ENCODE measurements at places on chromosomes 3 and 15.

- DNase-seq: no peak
These were observed 2.8 kb upstream of the ILDR1 start for GRCh38 chr3:122024800-122025199.

GRCh38 chr15:89630974-89631901 is 24.0 kb downstream of the KIF7 start:
- DNase-seq: no peak

DNA sequence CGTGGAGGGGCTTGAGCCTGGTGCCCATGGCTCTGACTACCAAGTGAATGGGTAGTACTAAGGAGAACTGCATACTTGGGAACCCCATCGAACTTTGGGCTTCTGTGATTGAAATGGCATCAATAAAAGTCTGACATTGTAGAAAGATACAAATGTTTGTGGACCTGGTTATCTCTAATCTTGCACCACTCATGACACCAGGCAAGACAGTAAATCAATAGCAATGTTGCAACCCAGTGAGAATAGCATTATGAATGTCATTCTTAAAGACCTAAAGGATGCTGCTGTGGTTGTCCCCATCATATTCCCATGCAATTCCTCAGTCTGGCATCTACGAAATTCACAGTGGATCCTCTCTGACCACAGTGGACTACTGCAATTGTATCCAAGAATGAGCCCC is 233.6 kb upstream of the LYSMD4 start:
- no peak for DNase-seq

DNA sequence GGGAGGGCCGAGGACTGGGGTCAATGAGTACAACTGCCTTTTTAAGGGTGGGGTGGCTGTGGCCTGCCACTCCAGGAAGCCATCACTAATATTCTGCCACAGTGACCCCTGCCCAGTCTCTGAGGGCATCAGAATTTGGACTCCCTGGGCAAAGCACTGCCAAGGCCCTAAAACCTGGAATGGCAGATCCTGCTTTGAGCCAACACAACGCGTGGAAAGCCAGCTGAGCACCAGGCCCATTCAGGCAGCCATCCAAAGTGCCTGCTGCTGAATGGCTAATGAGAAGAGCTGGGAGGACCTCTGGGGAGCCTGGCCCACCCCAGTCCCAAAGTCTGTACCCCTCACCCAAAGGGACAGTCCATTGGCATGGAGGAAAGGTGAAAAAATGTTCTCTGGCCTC is 5.0 kb downstream of the TWF2 start:
- DNase-seq: no peak

GRCh38 chr15:48592221-48592731 is 53.2 kb downstream of the FBN1 start:
- no peak for DNase-seq

GRCh38 chr3:30292192-30292893 is 314.1 kb upstream of the TGFBR2 start:
- DNase-seq: no peak

DNA sequence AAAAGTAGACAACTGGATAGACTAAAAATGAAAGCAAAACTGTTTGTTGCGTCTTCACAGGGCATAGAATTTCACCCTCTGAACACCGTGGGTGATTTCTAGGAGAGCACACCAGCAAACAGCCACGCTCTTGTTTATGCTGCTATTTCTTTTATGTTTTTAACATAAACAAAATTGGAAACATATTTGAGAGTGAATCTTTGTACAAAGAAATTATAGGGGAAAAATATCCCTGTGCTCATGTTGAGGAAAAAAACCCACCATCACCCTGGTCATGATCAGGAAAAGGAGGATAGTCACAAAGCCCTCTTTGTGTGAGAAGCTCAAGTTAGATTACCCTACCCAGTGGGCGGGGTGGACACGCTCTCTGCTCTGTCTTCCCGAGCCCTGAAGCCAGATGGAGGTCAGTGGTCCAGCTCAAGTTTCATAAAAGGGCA is 313.3 kb downstream of the SATB1 start:
- no peak for DNase-seq

DNA sequence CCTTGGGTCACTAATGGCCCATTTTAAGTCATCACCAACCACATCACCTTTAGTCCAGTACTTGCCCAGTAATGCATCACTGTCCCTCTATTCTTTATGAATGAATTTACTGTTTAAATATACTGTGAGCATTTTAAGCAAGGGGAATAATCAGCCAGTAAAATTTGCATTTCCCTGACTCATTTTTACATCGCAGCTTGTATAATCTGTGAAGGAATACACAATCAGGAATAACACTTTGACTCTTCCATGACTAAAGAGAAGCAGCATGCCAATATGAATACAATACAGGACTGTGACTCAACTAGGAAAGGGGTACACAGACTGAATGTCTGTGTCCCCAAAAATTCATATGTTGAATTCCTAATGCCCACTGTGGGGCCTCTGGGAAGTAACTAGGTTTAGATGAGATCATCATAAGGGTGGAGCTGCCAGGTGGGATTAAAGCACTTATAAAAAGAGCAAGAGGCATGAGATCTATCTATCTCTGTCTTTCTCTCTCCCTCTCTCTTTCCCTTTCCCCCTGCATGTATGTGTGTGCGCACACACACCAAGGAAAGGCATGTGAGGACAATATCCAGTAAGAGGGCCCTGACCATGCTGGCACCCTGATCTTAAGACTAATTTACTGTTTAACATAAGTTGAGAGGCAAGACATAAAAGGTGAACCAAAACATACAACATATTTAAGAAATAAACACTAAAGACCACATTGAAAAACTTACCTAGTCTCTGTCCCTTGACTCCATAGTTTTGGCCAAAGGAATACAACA is 12.1 kb downstream of the B4GALT4 start:
- no peak for DNase-seq

- DNase-seq: no peak
These were observed 6.3 kb downstream of the BNC1 start for GRCh38 chr15:83278191-83278590.

- DNase-seq: peak; percentile 20
These were observed at the start of gene GYG1 for GRCh38 chr3:148991219-148992026. GYG1 (plus strand) TSS chr3:148991540; CDS start chr3:148991641, 101 bp downstream.

- DNase-seq: no peak
These were observed 42.2 kb upstream of the RASGRF1 start for GRCh38 chr15:79132770-79133169.

DNA sequence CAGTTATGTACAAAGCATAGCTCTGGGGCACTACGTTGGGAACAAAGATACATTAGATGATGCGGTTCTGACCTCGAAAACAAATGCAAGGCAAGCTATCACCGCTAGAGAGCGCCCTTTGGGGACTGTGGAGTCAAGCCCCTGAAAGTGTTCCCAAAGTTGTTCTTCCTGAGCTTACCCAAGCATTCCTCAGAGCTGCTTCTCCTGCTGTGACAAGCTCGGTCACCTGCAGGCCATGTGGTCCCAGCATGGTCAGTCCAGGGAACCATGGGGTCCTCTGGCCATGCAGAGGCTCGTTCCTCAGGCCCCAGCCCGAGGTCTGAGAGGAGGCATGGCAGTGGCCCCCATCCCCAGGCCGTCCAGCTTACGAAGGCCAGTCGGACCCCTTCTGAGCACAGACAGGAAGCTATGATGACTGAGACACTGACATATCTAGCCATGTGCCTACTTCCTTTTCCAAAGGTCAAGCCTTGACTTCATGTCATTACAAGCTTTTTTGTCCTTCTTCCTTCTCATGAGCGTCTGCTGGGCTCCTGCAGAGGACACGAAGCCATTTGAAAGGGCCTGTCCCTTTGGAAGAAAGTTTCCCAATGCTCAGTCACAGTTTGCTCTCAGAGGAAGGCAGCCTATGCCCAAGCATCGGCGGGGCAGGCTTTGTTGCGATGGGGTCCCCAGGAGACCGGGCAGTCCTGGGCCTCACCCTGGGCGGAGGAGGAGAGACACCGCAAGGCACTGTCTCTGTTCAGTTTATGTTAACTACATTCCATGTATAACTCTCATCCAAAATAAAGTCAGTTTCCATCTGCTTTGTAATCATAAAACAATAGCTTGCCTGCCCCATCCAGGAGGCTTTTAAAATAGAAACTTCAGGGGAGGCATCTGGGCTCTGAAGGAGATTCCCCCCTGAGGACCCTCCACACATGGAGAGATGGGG is 79.3 kb downstream of the ATP10A start:
- DNase-seq: no peak

- DNase-seq: no peak
These were observed 33.1 kb upstream of the SI start for GRCh38 chr3:165111401-165111800.

DNA sequence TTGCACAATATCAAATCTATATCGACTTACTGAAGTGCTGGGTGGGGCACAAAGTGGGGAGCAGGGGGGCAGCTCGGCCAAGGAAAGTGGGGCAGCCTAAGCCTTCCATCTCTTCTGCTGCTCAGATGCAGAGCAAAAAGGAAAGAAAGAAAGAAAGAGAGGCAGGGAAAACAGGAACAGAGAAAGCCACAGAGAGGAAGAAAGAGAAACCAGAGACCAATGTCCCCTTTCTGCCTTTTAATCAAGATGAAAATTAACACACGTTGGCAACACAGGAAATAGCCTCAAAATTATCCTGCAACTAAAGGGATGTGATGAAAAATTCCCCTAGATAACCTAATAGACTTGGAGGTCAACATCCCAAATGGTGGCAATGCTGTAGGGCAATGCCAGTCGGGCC is 72.2 kb upstream of the RAD18 start:
- DNase-seq: no peak

- DNase-seq: no peak
These were observed 151.0 kb downstream of the CHSY1 start for GRCh38 chr15:101100593-101101442.

GRCh38 chr15:84398763-84399701 is 163.5 kb downstream of the GOLGA6L4 start:
- DNase-seq: no peak

Data from esophagus squamous epithelium (tissue), 5 donors.